ENCODE measurements at places on chromosomes 4 and X. TPM values are rescaled to one million over a fixed set of nuclear protein-coding genes. Genes with fewer than 3 reads are reported as not detected.

DNA sequence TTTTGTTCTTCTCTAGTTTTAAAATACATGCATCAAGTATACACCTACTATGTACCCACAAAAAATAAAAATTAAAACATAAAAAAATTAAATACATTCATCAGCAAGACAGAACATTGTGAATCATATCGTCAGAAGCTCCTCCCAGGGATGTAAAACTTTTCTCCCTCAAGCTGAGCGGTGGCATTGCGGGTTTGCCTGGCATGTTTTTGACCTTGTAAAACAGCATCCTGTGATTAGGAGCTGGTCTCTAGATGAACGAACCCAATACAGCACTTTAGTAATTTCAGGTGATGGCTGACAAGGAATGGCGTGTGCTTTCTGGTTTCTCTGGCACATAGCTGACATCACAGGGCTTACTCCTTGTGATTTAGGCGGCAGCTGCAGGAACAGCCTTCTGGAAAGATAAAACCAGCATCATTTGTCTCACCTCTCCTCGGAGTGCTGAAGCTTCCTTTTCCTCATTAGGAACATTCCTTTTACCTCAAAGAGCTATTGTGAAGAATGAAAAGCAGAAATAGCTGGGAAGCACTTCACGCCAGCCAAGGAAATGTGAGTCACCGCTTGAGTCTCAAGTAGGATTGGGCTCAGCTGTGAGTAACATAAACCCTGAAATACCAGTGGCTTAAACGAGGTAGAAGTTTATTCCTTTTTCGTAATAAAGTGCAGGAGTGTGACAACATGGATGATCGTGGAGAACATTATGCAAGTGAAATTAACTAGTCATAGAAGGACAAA lies 44.3 kb downstream of the NYX start:
- H3K4me1 ChIP-seq = no peaks in the 10 kb centered on the region
- no peak overlapping the region for H3K27ac ChIP-seq
- no peaks in the 10 kb centered on the region for H3K27me3 ChIP-seq
- H3K36me3 ChIP-seq = no peaks in the 10 kb centered on the region
- no peak overlapping the region for H3K4me3 ChIP-seq

DNA sequence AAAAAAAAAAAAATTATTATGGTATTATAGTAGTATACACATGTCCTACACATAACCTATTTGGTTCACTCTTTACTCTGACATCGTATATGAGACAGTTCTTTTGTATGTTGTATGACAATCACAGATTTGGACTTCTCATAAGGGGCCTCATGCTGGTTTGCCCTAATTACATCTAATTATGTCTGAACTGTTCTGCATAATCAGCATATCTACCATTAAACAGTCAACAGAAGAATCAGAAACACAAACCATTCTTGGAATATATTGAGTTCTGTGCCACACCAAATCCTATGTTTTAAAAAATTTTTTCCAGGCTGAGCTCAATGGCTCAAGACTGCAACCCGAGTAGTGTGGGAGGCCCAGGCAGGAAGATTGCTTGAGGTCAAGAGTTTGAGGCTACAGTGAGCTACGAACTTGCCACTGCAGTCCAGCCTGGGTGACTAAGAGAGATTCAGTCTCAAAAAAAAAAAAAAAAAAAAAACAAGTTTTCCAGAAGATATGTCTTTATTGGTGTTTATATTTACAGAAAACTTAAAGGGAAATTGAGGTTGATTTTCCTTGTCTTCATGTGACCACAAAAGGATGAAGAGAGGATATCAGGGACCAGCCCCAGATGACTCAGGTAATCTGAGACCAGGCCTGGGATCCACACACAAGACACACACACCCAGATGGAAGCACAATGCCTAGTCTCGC lies 22.2 kb downstream of the TRIM61 start:
- no peaks in the 10 kb centered on the region for H3K4me1 ChIP-seq
- no peak overlapping the region for H3K27ac ChIP-seq
- no peaks in the 10 kb centered on the region for H3K36me3 ChIP-seq

- H3K27me3 ChIP-seq = no peaks in the 10 kb centered on the region
- no peak overlapping the region for H3K4me3 ChIP-seq
- H3K27ac ChIP-seq = no peak overlapping the region
- H3K4me1 ChIP-seq = no peaks in the 10 kb centered on the region
These were observed 35.7 kb downstream of the PPARGC1A start for GRCh38 chr4:23853986-23854660.

DNA sequence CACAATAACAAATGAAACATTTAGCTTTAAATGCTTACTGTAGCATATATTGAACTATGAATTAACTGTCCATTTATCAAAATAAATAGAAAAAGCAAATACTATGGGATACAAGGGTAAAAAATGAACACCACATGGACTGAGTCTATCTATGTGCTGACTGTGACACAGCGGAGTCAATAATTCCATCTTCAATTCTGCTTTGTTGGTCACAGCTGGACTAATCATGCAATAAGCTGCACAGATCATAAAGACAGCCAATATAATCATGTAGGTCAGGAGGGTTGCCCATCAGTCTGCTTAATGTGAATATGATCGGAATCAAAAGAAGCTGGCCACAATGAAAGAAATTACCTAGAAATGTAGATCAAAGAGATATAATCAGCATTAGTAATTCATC lies 95.7 kb upstream of the FAM47A start:
- no peaks in the 10 kb centered on the region for H3K27me3 ChIP-seq
- no peak overlapping the region for H3K4me3 ChIP-seq
- H3K36me3 ChIP-seq = no peaks in the 10 kb centered on the region
- no peak overlapping the region for H3K27ac ChIP-seq
- no peak for DNase-seq

GRCh38 chr4:52407545-52407944 lies 251.6 kb downstream of the USP46 start:
- H3K36me3 ChIP-seq = no peaks in the 10 kb centered on the region
- no peaks in the 10 kb centered on the region for H3K4me1 ChIP-seq
- no peak for DNase-seq
- H3K27me3 ChIP-seq = no peaks in the 10 kb centered on the region
- H3K4me3 ChIP-seq = no peak overlapping the region
- no peak overlapping the region for H3K27ac ChIP-seq

Gene VGLL1
- not detected for total RNA-seq

Gene H2BW2
- total RNA-seq = not detected

Gene GPM6B
- 1.8 TPM for total RNA-seq

Gene AKAP4
- total RNA-seq = not detected

Data from uterus (tissue), 4 donors.